ENCODE measurements at places on chromosomes 3 and 15.

GRCh38 chr3:4407941-4408340, 59.1 kb downstream of the SUMF1 start:
- no peak for DNase-seq

DNA sequence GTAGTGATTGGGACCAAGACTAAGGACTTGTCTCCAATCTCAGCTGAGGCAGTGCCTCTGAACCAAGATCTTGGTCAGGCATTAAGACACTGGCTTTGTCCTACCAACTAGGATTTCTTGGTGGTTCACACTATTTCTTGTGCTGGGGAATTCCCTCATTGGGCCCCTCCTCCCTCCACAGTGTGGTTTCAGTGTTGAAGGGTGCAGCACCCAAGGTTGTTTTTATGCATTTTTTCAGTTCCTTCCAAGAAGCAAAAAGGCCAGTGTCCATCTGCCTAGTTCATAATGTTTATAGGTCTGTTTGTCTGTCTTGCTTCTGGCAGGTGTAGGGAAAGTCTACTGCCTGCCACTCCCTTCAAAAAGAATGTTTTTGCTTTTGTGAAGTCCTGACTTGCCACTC, 10.6 kb upstream of the ITPKA start:
- no peak for DNase-seq

- DNase-seq, result no peak
Measured at GRCh38 chr3:24086617-24087404, 141.7 kb downstream of the NR1D2 start.

GRCh38 chr15:79897380-79897678, 515 bp upstream of the MTHFS start:
- DNase-seq, result no peak

- no peak for DNase-seq
Measured at GRCh38 chr3:13372126-13372525, 48.0 kb downstream of the NUP210 start.

- peak; percentile 96 for DNase-seq
Measured at GRCh38 chr15:45200001-45200798, 12.4 kb upstream of the SHF start.

- no peak for DNase-seq
Measured at GRCh38 chr3:44436181-44436580, 41.3 kb downstream of the ZNF445 start.

GRCh38 chr3:37888421-37888820, 26.7 kb downstream of the CTDSPL start:
- no peak for DNase-seq

GRCh38 chr3:172138792-172139507, 99.6 kb downstream of the FNDC3B start:
- DNase-seq, result peak; percentile 70

DNA sequence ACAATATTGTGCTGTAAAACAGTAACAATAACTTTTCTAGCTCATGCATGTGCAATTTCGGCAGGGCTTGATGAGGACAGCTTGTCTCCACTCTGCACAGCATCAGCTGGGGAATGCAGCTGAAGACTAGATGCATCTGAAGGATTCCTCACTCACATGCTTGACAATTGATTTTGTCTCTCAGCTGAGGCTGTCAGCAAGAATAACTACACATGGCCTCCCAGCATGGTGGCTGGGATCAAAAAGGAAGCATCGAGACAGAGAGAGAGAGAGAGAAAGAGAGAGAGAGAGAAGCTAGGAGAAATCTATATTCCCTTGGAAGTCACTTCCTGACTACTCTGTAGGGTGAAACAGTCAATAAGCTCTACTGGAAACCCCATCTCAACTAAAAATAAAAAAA, 487.1 kb downstream of the PLOD2 start:
- no peak for DNase-seq

GRCh38 chr15:81781395-81781794, 264.4 kb downstream of the MEX3B start:
- no peak for DNase-seq

DNA sequence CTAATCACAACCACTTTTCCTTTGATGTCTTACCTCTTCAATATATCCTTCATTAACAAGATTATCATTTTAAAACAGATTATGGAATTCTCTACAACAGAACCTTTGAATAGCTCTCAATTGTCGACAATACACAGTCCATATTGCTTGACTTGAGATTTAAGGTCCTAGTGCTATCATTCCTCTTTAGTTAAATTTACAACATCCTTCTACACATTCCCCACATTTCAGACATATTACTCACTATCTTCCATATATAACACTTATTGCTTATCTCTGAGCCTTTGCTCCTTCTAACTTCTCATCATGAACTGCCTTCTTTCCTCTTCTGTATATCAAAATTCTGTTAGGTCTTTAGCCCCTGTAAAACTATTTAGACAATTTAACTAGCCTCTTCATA, 247.0 kb downstream of the STXBP5L start:
- no peak for DNase-seq
